ENCODE measurements at places on chromosomes 5 and 9.

DNA sequence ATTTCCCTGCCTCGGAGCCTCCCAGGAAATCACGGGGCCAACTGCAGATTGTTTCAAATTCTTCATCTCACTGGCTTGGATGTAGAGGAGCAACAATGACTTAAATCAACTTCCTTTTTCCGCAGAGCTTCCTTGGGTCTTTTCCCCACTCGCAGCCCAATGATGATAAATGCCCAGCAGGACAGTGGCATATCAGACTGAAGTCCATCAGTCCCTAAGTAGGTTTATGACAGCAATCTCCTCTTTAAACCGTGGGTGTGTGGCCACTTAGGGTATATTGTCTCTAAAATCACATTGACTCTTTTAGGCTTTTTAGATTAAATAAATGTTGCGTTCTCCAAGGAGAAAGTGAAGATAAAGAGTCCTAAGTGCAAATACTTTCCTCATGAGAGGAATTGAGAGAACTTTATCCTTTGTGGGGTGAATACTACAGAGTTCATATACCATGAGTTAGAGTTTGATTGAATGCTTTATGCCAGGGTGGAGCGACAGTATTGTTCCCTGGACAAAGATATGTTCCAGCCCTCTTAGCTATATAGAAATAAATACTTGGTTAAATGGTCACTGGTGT lies 59.1 kb downstream of the IQGAP2 start:
- no peak for DNase-seq

- DNase-seq, result no peak
Observed at GRCh38 chr9:91818225-91818585, 131.8 kb downstream of the ROR2 start.

GRCh38 chr9:111531716-111532115 lies 6.7 kb downstream of the ZNF483 start:
- DNase-seq, result no peak

DNA sequence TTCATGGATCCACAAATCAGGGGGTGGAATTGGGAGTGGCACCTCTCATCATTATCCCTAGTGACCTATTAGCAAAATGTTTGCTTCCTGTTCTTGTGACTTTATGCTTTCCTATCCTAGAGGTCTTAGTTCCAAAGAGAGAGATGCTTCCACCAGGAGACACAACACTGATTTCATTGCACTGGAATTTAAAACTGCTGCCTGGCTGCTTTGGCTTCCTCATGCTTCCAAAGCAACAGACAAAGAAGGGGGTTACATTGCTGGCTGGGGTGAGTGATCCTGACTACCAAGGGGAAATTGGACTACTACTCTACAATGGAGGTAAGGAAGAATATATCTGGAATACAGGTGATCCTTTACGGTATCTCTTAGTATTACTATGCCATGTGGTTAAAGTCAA lies 69.2 kb upstream of the SH3GL2 start:
- DNase-seq, result no peak

- no peak for DNase-seq
Observed at GRCh38 chr5:128053291-128053954, 30.1 kb upstream of the SLC12A2 start.

- DNase-seq, result peak; percentile 31
Observed at GRCh38 chr5:67377631-67378030, 181.0 kb upstream of the CD180 start.

DNA sequence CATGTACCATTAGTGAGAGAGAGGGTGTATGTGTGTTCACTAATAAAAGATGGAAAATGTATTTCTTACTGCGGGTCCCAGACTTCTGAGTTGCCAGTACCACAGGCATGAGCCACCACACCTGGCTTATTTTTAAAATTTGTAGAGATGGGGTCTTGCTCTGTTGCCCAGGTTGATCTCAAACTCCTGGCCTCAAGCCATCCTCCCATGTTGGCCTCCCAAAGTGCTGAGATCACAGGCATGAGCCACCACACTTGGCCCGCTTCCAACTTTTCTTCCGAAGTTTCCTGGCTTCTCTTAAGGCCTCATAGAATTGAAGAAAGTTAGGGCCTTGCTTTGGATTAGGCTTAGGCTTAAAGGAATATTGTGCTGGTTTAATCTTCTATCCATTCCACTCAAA lies 40.4 kb upstream of the F2RL2 start:
- DNase-seq, result no peak

GRCh38 chr9:125121146-125121545 lies 22.2 kb downstream of the SCAI start:
- DNase-seq, result no peak

- DNase-seq, result no peak
Observed at GRCh38 chr9:117096138-117096537, 318.7 kb downstream of the ASTN2 start.

GRCh38 chr9:107108342-107109130 lies 174.5 kb upstream of the RAD23B start:
- no peak for DNase-seq

DNA sequence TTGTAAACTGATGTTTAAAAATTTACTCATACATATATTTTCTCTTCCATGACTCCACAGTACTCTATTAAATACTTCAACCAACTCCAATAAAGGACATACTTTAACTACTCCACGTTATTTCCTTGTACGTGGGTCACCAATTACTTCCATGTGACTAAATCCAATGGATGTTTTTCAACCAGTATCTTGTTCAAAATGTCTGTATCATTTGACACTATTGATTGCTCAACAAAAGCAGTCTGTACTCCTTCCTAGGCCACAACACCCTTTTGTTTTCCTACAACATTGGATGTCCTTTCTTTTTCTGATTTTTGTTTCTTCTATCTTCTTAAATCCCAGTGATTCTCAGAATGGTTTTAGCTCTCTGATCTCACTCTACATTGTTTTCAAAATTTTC lies 943.7 kb downstream of the EFNA5 start:
- no peak for DNase-seq

GRCh38 chr5:151270599-151270998 lies 17.6 kb downstream of the GM2A start:
- DNase-seq, result no peak

DNA sequence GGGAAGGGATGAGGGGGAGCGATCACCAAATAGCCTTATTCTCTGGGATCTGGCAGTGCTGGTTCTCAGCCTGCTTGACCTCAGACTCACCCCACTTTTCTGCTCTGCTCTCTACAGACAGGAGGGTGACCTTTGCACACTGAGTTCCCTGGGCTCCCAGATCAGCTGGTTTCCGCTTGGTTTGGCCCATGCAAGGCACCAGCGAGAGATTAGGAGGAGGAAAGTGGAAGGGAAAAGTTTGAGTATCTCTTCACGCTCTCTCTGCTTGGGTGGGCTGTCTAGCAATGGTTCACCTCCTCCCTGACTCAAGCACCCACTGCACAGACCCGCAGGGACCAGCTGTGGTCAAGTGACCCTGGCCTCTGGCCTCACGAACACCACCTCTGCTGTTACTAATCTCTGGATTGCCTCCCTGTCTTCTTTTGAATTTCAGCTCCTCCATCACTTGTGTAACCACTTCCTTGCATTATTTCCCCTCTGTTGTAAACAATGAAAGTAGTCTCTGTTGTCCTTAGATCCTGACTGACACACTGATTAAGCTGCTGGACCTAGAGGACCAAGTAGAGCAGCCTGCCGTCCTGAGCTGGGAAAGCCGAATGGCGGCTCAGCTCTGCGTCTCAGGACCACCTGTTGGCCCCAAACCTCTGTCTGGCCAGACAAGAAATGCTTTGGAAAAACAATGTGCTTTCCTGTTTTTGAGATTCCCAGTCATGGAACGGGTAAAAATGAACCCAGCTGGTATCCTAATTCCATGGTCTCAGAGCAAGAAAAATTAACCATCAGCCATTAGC lies 186.6 kb downstream of the CRB2 start:
- DNase-seq, result no peak

DNA sequence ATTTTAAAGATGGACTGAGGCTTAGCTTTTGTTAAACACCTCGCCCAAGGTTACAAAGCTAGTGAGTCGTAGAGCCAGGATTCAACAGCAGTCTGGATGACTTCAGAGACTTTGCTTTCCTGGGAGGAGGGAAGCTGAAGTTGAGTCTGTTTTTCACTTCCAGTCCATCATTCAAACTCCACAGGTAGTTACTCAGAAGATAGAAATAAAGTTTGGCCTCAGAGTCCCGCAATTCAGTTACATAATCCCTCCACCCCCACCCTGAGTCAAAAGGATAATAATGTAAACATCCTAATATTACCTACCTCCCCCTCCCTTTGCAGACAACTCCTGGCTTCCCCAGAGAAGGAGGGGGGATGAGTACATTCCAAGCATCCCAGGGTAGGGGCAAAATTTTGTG lies 8.1 kb downstream of the HBEGF start:
- no peak for DNase-seq

DNA sequence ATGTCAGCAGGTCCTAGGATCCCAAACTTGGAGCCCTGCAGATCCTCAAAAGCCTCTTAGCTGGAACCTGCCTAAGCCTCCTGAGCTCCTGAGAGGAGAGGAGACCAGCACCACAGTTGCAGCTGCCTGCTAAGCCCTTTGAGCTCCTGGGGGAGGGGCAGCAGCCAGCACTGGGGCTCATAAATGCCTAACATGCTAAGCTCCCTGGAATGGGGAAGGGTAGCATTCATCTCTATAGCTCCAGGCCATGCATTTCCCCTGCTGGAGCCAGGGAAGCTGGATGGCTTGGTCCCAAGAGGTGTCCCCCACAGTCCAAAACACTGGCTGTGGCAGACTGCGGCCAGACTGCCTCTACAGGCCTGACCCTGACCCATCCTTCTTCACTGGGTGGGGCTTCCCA lies 182.7 kb downstream of the KCNN2 start:
- no peak for DNase-seq

DNA sequence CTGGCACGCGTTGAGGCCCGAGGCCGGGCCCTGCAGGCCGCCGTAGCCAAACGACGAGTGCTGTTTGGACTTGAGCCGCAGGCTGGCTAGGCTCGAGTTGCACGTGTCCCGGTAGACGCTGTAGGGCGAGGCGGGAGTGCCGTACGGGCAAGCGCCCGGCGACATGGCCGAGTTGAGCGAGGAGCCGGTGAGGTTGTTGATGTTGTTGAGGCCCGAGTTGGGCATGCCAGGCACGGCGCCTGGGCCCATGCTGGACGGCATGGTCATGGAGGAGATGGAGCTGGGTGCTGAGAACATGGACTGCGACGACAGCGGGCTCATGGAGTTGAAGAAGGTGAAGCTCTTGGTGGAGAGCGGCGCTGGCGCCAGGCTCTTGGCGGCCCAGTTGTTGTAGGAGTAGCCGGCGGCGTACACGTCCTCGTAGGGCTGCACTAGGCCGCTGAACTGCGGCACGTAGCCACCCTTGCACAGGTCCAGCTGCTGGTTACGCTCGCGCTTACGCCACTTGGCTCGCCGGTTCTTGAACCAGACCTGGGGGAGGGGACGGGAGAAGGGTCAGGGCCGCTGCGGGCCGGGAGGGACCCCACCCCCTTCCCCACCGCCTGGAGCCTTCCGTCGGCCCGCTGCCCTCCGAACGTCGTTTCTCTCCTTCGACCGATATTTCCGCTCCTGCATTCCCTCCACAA lies 5.1 kb downstream of the PITX1 start:
- no peak for DNase-seq

DNA sequence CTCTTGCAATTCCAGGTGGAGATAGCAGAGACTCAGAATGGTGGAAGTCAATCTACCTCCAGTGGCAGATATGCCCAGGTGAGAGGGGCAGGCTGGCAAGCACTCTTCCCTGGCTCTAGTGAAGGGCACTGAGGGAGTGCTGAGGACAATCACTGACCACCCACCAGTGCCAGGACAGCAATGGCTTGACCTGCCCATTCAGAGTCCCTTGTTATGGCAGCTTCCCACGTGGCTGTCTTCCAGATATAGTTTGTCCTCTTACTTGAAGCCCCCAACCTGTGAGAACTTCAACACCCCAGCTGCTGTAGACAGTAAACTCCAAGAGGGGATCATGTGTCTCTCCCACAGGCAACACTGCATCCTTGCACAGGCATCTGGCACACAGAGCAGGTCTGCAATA lies 104.7 kb downstream of the LHFPL2 start:
- no peak for DNase-seq

DNA sequence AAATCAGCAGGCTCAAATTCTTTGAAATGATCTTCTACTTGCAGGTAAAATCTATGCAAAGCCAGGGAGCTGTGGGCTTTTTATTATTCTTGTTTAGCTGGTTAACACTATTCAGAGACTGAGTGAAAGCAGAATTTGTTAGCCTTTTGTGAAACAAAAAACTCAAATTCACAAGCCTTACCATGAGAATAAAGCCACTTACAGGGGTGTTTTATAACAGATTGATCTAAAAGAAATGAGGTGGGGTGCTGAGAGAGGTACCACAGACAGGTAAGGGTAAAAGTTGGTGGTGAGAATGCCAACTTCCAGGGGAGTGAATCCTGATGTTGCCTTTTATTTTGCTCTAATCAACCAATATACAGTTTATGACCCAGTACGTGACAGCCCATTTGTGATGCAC lies 1585.6 kb downstream of the EFNA5 start:
- no peak for DNase-seq

DNA sequence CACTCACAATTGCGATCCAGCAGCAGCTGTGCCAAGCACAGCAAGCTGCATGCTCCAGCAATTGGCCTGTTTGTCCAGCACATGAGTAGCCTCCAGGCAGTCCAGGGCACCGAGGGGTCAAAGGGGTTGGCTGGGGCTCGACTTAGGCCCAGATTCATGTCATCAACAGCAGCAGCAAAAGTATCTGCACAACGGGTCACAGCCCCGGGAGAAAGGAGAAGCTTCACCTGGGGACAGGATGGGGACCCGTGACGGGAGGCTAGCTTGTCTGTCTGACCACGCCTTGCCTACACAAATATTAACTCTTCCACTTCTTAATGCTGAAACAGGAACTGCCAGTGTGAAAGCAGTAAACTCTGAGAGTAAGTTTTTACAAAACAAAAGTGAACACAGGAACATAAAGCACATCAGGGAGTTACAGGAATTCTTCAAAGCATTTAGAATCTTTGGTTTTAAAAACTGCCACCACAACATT lies 191.2 kb downstream of the PIK3R1 start:
- DNase-seq, result no peak

DNA sequence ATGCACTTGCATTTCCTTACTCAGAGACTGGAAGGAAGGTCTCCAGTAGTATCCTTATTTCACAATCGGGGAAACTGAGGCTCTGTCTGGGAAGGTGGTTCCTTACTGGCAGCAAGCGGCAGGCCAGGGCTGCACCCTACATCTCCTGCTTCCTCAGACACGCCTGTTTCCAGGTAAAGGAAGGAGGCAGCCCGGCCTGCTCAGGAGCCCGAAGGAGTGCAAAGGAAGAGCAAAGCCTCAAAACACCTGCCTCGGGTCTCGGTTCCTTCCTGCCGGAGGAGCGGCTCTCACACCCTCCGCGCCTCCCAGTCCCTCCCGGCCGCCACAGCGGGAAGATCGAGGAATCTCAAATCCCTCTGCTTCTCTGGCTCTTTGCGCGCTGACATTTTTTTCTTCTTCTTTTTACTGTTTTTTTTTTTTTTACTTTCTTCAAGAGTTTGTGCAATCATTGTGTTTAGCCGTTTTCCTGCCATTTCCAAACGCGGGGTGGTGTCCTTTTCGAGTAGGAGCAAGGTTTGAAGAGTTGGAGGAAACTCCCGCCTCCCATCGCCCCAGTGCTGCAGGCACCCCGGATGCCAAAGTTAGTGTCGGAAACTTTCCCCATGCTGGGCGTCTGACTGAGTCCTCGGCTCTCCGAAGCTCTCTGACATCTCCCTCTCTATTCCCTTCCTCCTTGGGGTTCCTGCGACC lies 1.0 kb downstream of the GGTA1 start:
- no peak for DNase-seq
